ENCODE measurements at places on chromosomes 3 and 15.

GRCh38 chr15:93286446-93286845 lies 197.4 kb upstream of the RGMA start:
- DNase-seq = no peak

GRCh38 chr15:88904257-88904623 lies 8.9 kb upstream of the HAPLN3 start:
- DNase-seq = no peak

DNA sequence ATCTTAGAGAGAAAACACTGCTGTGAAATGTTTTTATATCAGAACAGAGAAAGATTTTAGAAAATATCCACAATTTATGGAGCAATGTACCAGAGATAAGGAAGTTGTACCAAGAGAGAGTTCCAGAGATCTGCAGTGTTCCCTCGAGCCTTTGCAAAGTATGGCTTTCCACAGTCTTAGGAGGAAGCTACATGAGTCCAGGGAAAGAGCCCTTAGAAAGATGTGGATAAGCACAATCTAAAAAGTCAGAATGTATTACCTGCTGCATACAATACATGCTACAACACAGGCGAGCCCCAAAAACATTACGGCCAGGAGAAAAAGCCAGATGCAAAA lies 56.4 kb downstream of the ZNF860 start:
- DNase-seq = no peak

- DNase-seq = peak; percentile 24
These were observed 18.1 kb downstream of the CSPG4 start for GRCh38 chr15:75694241-75695182.

GRCh38 chr3:4845882-4846281 lies 133.4 kb upstream of the BHLHE40 start:
- DNase-seq = no peak

- no peak for DNase-seq
These were observed 393.6 kb upstream of the PROK2 start for GRCh38 chr3:72178463-72179106.

GRCh38 chr15:85100186-85100937 lies 118.7 kb downstream of the PDE8A start:
- DNase-seq = no peak

- no peak for DNase-seq
These were observed 71.2 kb upstream of the POMGNT2 start for GRCh38 chr3:43177085-43177484.

- no peak for DNase-seq
These were observed 41.7 kb downstream of the AQP9 start for GRCh38 chr15:58179741-58180381.

- no peak for DNase-seq
These were observed 72.7 kb upstream of the CHRNA7 start for GRCh38 chr15:31957581-31957980.

GRCh38 chr3:131494706-131495105 lies 8.1 kb downstream of the MRPL3 start:
- no peak for DNase-seq

- no peak for DNase-seq
These were observed 15.4 kb upstream of the CXCR6 start for GRCh38 chr3:45927881-45928280.

- no peak for DNase-seq
These were observed 52.5 kb upstream of the ATP2B2 start for GRCh38 chr3:10557781-10558373.

DNA sequence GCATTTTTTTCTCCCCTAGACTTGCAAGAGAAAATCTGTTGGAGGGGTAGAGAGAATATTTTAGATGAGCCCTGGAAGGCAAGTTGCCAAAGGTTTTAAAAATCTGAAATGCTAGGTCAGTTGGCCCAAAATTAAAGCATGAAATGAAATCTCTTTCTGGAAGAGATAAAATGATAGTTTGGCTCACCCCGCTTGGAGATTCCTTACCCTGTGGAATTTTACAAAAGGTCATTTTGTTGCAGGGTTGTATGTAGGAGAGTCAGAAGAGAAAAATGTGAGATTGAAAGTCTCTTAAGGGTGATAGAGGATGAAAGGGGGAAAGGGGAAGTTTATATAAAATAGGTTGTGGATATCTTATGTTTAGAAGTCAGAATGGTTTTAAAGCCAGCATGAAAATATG lies 277.8 kb downstream of the CD47 start:
- no peak for DNase-seq

DNA sequence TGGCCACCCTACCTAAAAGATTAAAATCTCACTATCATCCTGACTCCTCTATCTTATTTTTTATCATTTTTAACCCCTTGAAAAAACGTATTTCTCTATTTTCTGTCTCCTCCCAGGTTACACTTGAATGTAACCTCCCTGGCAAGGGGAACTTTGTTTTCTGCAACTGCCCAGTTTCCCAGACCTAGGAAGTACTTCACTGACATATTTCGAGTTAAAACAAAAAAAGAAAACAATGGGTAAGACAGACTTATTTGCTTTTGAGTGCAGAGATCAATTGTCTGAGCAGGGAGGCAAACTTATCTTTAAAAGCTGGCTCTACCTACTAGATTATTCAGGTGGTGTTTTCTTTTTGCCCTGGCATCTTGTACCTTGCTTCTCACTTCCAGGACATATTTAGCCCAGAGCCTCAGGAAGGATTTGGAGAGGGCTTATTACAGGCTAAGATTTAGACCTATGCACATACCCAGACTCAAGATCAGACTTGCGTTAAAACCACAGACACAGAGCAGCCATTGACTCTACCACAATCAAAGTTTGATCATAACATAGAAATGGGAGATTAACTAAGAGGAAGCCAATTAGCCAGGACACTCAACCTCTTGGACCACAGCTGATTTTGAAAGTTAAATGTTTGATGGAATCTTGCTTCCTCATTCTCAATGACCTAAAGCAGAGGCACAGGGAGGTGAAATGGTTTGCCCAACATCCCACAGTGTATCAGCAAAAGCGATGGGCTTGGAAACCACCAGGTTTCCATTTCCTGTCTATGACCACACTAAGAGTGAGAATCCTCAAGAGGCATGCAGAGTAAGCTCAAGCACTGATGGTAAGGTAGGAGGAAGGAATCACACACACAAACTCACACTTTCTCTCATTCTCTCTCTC lies 169.5 kb upstream of the THBS1 start:
- DNase-seq = no peak

- no peak for DNase-seq
These were observed 15.9 kb downstream of the LYSMD4 start for GRCh38 chr15:99717161-99718009.

GRCh38 chr3:149673393-149673792 lies 15.6 kb upstream of the WWTR1 start:
- no peak for DNase-seq

DNA sequence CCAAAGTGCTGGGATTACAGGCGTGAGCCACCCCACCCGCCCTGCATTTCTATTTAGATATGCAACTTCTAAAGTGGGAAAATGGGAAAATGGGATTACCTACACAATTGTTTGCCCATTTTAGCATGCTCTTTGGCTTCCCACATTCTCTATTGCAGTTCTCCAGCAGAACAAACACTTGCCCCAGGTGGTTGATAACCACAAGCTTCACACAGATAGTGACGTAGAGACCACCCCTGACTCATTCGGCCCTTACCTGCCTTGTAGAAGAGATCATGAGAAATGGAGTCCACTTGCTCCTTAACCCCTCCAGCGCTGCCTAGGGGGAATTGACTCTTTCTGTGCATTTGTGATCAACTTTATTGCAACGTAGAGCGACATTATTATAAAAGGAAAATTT lies 83.2 kb upstream of the RAP2B start:
- DNase-seq = no peak

DNA sequence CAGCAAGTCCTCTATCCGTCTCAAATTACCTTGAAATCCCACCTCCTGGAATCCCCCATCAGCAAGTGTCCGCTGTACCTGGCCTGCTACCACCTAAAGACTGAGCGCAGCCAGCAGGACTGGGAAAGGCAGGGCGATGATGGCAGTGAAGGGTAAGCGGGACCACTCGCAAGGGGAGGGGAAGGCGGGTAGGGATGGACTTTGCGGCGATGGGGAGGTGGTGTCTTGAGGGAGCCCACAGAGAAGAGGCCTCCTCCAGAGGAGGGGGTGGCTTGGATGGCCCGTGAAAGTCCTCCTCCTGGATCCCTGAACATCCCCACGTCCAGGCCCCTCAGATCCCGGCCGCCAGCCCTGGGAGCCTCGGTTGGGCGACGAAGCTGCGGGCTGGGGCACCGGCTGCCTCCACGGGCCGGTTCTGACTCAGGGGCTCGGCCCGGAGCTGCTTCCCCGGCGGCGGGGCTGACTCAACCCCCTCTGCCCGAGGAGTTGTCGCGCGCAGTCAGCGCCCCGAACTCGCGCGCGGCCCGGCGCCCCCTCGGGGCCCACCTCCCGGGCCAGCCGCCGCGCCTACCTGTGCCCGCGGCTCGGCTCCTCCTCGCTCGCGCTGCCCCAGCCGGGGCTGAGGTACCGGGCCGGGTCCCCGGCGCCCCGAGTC lies 512 bp downstream of the LARP6 start:
- no peak for DNase-seq

GRCh38 chr3:183812761-183813445 lies 12.5 kb downstream of the MAP6D1 start:
- peak; percentile 93 for DNase-seq

GRCh38 chr3:47406762-47407149 lies 25.9 kb downstream of the PTPN23 start:
- DNase-seq = no peak

- DNase-seq = no peak
These were observed 1109.3 kb downstream of the ROBO2 start for GRCh38 chr3:78148986-78149717.

GRCh38 chr15:74782259-74783071 lies 585 bp downstream of the CSK start:
- no peak for DNase-seq

- DNase-seq = no peak
These were observed 168.6 kb downstream of the SEMA6D start for GRCh38 chr15:47885920-47886319.

- DNase-seq = no peak
These were observed 195.1 kb downstream of the DTWD1 start for GRCh38 chr15:49815950-49816349.

DNA sequence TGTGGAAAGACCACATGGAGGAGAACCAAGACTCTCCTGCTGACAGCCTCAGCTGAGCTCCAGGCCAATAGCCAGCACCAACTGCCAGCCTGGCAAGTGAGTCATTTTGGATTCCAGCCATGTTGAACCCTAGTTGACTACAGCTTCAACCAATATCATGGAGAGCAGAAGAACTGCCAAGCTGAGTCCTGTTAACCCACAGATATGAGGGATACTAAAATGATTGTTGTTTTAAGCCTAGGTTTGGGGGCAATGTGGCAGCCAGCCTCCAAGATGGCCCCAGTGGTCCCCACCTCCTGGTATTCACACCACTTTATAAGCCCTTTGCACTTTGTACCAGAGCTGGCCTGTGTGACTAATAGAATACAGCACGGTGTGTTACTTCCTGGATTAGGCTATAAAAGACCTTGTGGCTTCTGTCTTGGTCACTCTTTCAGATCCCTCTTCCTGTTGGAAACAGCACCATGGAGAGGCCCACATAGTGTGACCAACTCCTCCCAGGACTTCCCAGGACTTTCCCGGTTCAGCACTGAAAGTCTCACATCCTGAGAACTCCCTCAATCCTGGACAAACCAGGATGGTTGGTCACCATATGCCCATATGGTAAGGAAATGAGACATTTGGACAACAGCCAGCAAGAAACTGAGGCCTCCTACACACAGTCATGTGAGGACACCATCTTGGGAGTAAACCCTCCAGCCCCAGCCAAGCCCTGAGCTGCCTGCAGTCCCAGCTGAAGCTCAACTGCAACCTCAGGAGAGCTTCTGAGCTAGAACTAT lies 32.4 kb upstream of the CDV3 start:
- DNase-seq = no peak

DNA sequence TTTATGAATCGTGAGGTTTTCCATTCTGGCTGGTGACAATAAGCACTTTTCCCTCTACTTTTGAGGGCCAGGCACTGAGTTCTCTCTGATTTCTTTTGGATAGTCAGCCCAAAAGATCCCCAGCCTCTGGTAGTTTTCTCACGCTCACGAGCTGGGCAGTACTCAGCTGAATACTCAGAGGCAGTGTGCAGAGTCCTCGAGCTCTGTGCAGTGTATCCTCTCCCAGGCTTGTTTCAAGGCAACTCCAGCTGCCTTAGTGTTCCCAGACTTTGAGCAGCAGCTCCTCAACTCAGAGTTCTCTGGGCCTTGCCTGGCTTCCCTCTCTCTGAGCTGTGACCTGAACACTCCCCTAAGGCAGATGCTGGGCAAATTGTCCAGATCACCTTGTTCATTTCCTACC lies 59.1 kb upstream of the IQSEC1 start:
- DNase-seq = no peak

GRCh38 chr15:38482572-38482971 lies 28.6 kb downstream of the FAM98B start:
- DNase-seq = no peak

DNA sequence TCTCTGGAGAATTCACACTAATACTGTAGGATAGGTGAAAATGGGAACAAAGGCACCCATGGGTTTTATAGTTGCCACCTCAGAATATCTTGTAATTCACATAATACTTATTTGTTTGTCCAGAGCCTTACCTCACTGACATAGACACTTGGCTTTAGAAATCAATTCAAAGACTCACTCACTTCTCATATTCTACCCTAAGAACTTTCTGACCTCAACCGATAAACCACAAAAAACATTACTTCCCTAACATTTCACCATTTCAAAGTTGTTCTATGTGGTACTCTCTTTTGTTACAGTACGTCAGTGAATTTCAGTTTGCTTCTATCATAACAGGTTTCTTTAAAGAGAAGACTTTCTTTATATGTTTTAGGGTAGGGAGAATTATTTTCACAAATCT lies 359.3 kb downstream of the IGSF11 start:
- DNase-seq = no peak

DNA sequence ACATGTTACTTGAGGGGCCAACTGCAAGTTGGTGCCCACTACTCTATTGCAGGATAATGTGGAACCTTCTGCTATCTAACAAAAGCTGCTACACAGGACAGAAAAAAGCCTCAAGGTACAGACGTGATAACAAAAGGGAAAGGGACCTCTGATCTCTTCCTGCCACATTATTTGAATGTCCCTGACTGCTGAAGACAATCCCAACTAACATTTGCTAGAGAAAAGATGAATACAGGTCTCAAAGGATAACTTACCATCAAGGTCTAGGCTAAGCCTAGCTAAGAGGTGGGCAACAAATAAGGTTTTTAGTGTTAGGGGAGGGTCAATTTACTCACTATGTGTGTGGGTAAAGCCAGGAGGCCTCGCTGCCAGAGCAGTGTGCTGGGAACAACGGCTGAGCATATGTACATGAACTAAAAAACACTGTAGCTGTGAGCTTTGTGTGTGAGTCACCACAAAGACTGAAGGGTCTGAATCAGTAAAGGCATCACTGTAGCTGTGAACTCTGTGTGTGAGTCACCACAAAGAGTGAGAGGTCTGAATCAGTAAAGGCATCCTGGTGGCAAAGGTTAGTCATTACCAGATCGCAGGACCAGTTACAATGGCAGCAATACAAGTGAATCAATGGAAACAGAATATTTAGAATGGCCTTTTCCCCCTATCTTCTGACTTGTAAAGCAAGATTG lies 111.7 kb downstream of the LMLN start:
- DNase-seq = no peak

- DNase-seq = no peak
These were observed 397.7 kb downstream of the DIPK2A start for GRCh38 chr3:144369129-144369879.
